Activated CD4-positive, alpha-beta T cell treated with anti-CD3 and anti-CD28 coated beads, Interleukin-2, amount 50 U/mL, for 48 hours (primary cell): ENCODE measurements at places on chromosomes 6 and 20.

DNA sequence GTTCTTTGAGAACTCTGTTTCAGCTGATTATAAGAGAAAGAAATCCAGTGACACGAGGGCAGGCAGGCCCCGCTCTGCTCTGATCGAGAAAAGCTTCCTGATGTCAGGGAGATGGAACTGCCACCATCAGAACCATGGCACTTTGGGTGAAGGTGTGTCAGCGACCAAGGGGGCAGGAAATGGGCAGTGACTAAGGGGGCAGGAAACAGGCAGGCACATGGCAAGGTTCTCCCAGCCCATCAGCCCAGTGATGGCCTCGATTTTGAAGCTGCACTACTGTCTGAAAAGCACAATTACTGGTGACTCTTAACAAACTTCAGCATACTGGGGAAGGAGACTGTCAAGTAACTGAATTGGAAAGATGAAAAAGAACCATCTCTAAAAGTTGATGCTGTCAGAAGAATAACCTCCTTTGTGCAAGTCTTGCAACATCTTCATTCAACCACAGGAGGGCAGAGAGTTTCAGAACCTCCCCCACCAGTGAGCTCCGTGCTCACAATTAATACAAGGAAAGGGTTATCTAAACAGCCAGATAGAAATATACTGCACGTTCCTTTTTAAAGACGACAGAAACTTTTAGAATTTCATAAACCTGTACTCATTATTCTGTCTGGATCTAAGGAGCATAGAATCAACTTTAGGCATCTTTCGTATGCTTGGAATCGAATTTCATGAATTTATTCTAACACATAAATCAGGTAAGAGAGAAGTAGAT lies 39.1 kb downstream of the TMX4 start:
- peak; percentile 2 for DNase-seq

- DNase-seq = no peak
Measured at GRCh38 chr6:47733879-47734558, 35.6 kb downstream of the ADGRF4 start.

DNA sequence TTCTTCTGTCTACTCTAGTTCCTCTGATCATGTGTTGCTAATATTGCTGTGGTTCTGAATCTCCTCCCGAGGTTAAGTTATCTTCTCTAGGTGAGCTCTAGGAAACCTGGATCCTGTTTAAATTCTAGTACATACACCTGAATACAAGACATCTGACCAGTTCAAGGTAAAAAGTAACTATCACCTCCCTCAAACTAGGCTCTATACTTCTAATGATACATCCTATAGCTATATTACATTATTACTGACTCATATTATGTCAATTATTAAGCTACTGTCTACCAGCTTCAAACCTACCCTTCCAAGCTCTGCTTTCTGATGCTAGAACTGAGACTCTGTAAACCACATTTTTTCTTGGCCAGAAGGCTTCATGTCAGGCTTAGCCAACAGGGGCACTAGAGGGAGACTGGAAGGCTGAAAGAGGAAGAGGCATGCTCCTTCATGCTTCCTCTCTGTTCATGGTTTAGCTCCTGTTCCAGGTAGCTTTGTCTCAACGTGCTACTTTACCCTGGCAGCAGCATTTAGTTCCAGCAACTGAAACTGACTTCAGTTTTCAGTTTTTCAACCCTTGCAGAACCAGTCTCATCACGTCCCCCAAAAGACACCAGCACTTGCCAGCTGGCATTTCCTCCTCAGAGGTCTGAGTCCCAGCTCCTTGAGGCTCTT lies 148.4 kb upstream of the TOP1 start:
- DNase-seq = no peak

- no peak for DNase-seq
Measured at GRCh38 chr6:14804785-14805210, 441.1 kb upstream of the JARID2 start.

DNA sequence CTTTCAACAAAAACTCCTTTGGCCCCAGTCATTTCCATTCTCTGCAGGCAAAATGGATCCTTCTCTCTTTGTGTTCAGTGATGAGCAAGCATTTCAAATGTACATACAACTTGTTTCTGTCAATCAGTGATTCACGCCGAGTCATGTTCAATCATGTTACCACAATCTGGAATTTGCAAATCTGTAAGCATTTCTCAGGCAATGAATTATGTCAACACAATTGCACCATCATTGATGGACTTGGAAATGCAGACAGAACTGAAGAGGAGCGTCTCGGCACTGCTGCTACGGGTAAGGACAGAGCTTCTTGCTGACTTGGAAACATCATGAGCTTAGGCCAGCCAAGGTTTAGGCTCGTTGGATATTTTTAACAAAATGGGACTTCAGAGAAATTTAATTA lies 132.8 kb upstream of the AGPAT4 start:
- DNase-seq = no peak

DNA sequence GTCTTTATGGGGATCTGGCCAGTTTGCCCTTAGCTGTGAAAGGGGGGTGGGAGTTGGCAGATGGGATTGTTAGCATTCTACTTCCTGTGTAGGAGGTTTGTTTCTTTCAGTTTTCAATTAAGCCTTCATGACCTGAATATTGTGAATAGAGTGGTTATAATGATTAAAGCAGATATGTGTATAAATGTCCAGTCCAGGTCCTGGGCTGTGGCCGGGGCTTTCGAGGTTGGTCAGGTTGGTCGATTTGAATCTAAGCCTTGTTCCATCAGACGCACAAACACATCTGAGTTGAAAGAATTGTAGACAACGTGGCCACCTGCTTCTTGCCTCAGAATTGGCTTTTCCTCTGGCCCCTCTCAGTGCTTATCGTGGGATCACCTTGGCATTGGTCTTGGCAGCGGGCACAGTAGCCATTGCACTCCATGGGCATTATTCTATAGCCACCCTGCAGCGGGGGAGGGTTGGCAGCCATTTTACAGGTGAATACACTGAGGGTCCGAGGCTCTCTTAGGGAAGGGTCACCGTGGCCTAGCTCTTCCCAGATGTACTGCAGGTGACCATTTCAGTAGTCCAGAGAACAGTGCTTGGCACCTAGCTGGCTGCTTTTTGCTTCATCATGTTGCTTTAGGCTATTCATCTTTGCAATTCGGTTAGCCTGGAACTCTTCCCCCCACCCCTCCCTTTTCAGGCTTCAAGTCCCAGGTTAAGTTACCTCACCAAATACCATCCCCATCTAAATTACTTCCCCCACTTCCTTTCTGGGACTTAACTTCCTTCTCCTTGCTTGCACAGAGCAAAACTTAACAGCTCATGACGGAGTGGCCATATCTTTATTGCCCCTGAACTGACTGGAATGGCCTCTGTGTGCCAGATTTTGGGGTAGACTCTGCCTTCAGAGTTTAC lies 1.1 kb downstream of the RNF114 start:
- DNase-seq = no peak
